ENCODE measurements at places on chromosomes 4 and X.

GRCh38 chr4:7325541-7325940 lies 109.2 kb downstream of the PSAPL1 start:
- no peak for DNase-seq

DNA sequence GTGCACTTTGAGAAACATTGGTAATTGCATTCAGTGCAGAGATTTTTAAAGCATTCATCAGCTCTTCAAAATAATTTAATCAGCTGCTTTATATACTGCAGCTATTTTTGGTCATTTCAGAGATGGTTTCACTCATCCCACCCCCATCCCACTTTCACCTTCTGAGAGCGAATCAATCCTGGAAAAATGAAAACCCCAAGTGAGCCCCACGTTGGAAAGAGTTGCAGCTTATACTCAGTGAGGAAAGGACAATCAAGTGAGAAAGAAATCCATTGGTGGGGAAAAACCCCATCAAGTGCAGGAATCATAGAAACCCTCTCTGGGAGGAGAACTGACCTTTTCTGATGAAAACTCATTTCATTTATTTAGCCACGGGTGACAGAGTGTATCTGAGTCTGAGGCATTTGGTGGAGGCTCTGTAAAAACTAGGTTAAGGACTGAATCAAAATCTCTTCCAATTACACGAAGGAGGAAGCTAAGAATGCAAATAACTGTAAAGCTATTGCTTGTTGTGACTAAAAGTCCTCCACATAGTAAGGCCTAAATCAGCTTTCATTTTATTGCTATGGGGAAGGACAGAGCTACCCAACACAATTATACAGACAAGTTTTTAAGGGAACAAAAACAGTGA lies 240.4 kb upstream of the PGRMC2 start:
- no peak for DNase-seq

DNA sequence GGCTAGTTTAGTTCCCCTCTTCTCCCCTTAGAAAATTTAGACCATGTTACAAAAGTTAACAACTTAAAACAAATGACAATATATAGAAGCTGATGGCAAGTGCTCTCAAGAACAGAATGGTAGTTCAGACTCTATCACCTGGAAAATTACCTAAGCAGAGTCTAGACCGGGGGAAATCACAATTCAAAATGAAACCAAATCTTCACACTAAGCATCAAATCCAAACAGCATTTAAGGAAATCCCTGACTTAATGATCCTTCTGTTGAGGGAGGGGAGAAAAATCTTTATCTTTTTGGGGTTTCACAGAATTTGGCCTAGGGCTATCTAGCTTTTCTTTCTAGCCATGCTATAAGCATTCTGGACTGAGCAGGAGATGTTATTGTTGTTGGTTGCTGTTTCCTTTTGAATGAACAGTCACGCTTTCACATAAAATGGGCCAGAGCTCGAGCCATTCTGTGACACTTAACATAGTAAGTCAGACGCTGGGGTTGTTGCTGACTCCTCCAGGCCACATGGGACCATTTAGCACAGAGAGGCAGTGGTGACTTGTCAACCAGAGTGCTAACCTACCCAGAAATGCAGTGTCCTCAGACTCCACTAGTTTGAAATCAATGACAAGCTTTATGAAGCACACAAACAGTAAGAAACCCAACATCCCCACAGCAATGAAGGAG lies 16.0 kb upstream of the LSM6 start:
- DNase-seq = no peak

DNA sequence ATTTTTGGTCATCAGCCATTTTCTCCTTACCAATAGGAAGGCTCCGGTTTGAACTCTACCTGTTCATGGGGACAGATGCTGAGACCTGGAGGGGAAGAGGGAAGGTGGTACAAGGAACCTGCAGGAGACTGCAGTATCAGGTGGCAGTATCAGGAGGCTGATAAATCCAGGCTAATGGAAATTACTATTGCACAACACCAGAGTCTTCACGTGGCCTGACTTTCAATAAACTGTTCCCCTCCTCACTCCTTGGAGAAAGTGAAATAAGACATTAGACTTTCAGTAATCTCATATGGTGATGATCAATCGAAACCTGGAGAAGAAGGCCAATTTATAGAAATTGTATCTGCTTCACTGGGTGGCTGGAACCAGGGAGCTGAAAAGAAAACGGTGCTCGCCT lies 46.2 kb upstream of the BCOR start:
- no peak for DNase-seq

DNA sequence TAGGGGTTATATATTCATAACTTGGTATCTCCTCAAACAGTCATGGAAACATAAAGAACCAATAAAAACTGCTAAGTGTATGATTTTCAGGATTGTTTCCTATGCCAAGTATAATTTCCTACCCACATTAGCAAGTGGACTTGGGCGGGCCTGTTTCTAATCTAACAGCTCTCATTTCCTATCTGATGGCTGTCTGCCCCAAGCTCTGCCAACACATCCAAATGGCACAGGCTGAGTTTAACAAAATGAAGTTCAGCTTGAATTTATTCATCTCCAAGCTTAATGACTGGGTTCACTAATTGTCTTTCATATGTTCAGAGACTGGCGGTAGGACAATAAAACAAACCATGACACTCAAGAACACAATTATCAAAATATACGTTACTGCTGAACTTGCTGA lies 55.5 kb upstream of the S100G start:
- DNase-seq = no peak

- no peak for DNase-seq
These were observed 24.6 kb upstream of the GPR50 start for GRCh38 chrX:151151665-151152267.

DNA sequence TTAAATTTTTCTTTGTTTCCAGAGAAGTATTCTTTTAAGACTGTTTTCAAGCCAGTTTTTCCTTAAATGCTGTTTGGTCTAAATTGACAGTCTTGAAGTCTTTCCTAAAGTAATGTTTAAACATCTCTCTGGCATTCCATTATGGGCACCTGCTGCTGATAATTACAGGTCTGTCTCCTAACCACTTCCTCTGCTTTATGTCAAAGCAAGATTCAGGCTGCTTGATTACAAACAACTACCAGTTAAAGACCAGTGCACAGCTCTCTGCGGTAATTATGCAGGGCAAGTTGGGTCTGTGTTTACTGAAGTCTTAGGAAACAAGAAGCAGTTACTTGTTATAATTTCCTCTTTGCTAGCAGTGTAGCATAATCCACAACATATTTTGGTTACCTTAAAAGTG lies 17.6 kb downstream of the UNC5C start:
- no peak for DNase-seq

DNA sequence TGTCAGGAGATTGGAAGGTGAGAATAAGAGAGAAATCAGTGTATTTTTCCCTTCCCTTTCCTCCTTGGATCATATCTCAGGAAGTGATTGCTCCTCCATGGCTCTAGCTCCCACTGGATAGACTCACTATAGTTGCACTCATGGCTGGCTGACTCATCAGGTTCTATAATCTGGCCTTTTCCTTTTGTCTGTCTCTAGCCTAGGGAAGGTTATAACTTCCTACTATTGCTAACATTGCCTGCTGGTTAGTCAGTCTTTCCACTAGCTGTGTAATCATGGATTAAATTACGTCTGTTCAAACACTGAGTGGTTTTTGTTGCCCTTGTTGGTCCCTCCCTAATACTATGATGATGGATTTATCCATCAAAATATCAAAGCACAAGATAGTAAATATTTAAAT lies 195.5 kb upstream of the VEGFC start:
- DNase-seq = no peak

DNA sequence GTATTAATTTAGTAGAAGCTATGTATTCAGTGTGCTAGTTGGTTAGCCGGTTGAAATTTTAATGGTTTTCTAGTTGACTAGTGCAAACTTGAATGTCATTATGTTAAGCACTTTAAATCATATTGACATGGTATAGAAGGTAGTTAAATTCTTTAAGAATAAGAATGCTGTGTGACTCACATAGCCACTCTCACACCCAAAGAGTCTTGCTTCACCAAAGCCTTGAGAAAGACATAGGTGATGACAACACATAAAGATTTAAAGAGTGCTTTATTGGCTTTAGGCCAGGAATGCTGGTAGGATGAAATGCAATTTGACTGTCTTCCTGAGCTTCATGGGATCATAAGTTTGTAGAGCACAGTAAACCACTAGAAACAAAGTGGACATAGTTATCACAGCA lies 85.3 kb downstream of the DCAF8L2 start:
- DNase-seq = no peak

GRCh38 chrX:10851809-10852208 lies 231.4 kb upstream of the MID1 start:
- no peak for DNase-seq

DNA sequence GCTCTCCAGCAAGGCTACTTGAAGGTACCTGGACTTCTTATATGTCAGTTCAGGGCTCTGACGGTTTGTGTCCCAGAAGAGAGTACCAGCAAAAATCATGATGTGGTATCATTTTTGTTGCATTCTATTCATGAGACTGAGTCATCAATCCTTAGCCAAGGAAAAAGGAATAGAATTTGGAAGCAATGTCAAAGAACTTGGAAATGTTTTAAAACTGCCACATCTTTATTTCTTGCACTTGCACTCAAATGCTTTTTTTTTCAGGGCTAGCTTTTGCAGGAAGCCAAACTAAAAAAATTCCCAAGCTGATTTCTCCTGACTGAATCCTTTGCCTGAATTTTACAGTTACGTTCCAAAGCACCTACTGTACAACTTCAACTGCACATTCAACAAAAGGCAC lies 112.4 kb downstream of the NPFFR2 start:
- no peak for DNase-seq

GRCh38 chrX:68822641-68823410 lies 6.0 kb upstream of the EFNB1 start:
- peak; percentile 46 for DNase-seq

DNA sequence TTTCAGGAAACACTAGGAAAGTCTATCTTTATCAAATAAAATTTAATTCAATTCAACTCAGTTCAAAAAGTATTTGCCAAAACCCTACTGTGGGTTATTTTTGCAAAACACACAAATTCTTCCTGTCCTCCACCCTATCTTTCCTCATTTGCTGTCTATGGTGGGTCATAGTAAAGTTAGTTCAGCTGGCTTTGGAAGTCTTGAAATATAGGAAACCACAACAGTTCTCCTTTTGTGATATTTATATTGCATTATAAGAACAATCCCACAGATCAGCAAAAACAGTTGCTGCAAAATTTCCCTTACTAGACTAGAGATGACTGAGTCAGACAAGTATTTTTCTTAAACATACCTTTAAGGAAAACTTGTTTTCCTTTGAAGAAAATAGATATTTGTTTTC lies 22.2 kb downstream of the CYBB start:
- DNase-seq = no peak

GRCh38 chrX:11577603-11578002 lies 88.1 kb downstream of the ARHGAP6 start:
- no peak for DNase-seq

DNA sequence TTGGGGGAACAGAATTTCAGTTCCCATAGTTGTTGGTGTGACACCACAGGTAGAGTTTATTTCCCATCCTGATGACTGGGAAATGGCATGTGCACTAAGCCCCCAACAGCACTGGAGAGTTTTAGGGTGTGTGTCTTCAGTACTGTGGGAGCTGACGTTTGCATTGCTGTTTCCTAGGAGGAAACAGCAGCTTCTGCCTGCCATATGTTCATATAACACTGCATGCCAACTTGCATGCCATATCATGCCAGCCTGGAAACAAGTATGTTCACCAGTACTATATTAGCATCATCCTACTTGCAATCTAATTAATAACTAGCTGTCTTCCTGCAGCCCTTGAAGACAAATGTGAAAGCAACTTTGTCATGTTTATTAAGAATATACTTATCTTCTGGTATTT lies 58.2 kb downstream of the NAA11 start:
- no peak for DNase-seq

DNA sequence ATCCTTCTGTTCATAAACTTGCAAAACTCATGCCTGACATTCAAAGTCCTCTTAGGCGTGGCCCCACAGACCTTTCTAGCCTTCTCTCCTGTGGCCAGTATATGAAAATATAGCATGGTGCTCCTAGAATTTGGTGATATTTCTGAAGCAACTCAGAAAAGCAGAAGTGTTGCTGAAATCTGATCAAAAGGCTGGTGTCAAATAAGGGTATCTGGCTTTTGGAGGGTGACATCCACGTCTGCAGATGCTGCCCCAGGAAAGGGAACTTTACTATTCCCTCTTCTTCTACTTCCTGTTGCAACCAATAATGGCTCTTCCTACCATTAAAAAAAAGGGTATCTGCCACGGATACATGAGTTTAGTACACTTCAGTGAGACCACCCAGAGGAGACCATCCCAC lies 83.9 kb upstream of the RPS6KA3 start:
- no peak for DNase-seq

- DNase-seq = peak; percentile 1
These were observed 43.7 kb downstream of the PSAPL1 start for GRCh38 chr4:7390906-7391636.

GRCh38 chr4:184215709-184216328 lies 1.9 kb downstream of the ENPP6 start:
- DNase-seq = no peak

DNA sequence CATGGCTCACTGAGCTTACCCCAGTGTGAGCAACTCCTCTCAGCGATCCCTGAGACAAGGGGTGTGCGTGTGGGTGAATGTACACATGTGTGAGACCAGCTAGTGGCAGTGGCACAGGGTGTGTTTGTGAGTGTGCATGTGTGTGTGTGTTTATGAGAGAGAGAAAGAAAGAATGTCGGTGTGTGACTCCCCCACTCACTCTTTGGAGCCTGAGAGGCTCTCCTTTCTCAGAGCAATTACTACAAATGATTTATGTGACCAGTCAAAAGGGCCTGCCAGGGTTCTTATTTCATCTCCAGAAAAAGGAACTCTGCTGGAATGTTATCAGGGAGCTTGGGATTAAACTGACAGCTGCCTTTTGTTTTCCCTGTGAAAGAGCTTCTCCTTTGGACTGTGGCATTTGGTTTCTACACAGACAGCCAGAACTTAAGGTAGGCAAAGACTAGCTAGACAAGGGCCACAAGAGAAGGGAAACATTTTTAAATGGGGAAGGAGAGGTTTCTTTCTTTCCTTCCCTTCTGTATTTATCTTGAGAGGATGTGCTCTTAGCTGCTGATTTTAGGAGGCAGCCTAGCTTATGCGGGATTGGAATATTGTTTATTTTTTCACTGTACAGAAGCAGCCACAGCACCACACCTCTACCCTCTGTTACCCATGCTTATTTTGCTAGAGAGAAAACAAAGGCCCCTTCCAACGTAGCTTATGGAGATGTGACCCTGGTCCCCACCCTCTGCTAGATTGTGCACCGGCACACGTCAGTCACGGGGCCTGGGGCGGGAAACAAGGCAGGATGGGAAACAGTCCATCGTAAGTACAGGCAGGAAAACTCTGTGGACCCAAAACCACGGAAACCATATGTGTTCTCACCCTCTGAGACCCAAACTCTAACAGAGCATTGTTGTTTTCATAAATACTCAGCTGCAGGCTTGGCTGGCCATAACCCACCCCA lies 143.5 kb downstream of the MGST2 start:
- no peak for DNase-seq

DNA sequence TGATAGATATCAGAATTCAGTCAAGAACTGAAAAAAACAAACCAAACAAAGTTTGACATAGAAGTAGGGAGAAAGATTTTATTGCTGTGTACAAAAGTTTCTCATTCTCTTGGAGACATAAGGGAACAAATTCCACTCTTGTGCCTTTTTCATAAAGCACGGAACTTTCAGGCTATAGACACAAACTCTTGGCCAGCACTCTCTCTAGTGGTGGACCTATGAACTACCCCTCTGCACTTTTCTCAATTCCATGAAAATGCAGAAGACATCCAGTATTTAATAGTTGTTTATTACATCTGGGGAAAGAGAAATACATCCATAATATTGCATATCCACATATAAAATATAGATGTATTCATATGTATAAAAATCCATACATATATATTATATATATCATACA lies 291.6 kb upstream of the HS3ST1 start:
- DNase-seq = peak; percentile 20

Measured in endothelial cell (in vitro differentiated cells).